Lung microvascular endothelial cell (primary cell): ENCODE measurements at places on chromosomes 16 and 17. TPM values are rescaled to one million over a fixed set of nuclear protein-coding genes. Genes with fewer than 3 reads are reported as not detected.

The TMC8 gene
- total RNA-seq = 0.20 and 0.22 TPM in 2 replicates

The KRT32 gene
- not detected in 2 replicates for total RNA-seq

The UTS2R gene
- total RNA-seq = not detected in 2 replicates

The CDH1 gene
- not detected in 2 replicates for total RNA-seq

The KRTAP17-1 gene
- total RNA-seq = not detected in 2 replicates

The ZMYND15 gene
- under 0.01 TPM in 1 of 2 replicates, not detected in the other for total RNA-seq

The CSH2 gene
- not detected in 2 replicates for total RNA-seq

The NAGS gene
- 2.0 and 5.0 TPM in 2 replicates for total RNA-seq

The TBX4 gene
- not detected in 2 replicates for total RNA-seq

The CALB2 gene
- not detected in 2 replicates for total RNA-seq

The GJD3 gene
- total RNA-seq = 2.2 and 3.0 TPM in 2 replicates

The KRTAP2-3 gene
- not detected in 2 replicates for total RNA-seq

The CMTM2 gene
- not detected in 2 replicates for total RNA-seq

The DHODH gene
- 2.6 and 5.6 TPM in 2 replicates for total RNA-seq

The CRYM gene
- total RNA-seq = not detected in 2 replicates

The PHOSPHO1 gene
- not detected in 2 replicates for total RNA-seq

The CNGB1 gene
- total RNA-seq = not detected in 2 replicates

The HOXB7 gene
- total RNA-seq = under 0.01 and 1.3 TPM in 2 replicates

The CHST5 gene
- total RNA-seq = not detected in 2 replicates

The CD7 gene
- total RNA-seq = under 0.01 TPM in 1 of 2 replicates, not detected in the other

The ZNF423 gene
- total RNA-seq = 3.5 and 6.5 TPM in 2 replicates

The CCL1 gene
- total RNA-seq = not detected in 2 replicates

The ASPHD1 gene
- 0.20 and 0.22 TPM in 2 replicates for total RNA-seq

The KCTD13 gene
- 1.7 and 3.6 TPM in 2 replicates for total RNA-seq

The GNPTG gene
- total RNA-seq = 19.2 and 31.7 TPM in 2 replicates

The EFNB3 gene
- 0.20 and 0.22 TPM in 2 replicates for total RNA-seq

The IL34 gene
- 2.0 and 2.8 TPM in 2 replicates for total RNA-seq

The CCL17 gene
- total RNA-seq = not detected in 2 replicates

The SMARCE1 gene
- total RNA-seq = 52.8 and 63.0 TPM in 2 replicates

The ABCA6 gene
- total RNA-seq = 5.2 and 19.0 TPM in 2 replicates

The MMP25 gene
- total RNA-seq = under 0.01 TPM in 2 replicates

The MIEN1 gene
- 17.7 and 18.7 TPM in 2 replicates for total RNA-seq

The TLCD3A gene
- 12.2 and 14.5 TPM in 2 replicates for total RNA-seq

The PPP1R27 gene
- total RNA-seq = not detected in 2 replicates

The SLFN14 gene
- total RNA-seq = not detected in 2 replicates

The ADAD2 gene
- not detected in 2 replicates for total RNA-seq

The GDPD1 gene
- total RNA-seq = 0.79 and 1.1 TPM in 2 replicates
